ENCODE measurements at places on chromosomes 6 and 20.
A peak's percentile ranks its signal among the peaks of the same experiment; 100 is the strongest.

- DNase-seq: no peak
Measured at GRCh38 chr20:36092398-36093024, 62.0 kb upstream of the EPB41L1 start.

DNA sequence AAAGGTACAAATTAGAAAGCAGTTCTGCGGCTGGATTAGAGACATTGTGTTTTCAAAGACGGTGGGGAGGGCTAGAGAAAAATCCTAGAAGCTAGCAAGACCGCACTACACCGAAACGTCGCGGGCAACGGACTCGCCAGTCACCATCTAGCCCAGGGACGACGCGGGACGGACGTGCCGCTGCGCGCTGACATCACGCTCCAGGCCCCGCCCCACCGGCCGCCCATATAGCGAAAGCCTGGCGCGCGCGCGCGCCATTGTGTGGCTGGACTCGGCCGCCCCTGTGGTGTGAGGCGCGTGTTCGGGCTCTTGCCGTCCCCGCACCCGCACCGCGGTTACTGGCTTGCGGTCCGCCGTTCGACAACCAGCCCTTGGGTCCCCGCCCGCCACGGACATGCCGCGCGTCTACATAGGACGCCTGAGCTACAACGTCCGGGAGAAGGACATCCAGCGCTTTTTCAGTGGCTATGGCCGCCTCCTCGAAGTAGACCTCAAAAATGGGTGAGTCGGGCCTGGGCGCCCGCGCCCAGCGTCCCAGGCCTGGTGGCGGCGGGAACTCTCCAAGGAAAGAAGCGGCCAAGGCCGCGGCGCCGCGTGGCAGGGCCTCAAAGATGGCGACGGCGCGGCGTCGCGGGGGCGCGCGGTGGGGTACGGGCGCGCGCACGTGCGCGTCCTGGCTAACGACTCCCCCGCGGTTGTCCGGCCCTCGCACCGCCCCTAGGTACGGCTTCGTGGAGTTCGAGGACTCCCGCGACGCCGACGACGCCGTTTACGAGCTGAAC lies at the start of gene SRSF6:
Gene SRSF6, plus strand, starts transcription at position 257 of the 782 bp plus-strand sequence. Its CDS starts 138 bp downstream, at position 395.
- peak; percentile 85 for DNase-seq

- DNase-seq: no peak
Measured at GRCh38 chr6:25889877-25890853, 16.1 kb upstream of the SLC17A3 start.

GRCh38 chr6:134009876-134010275 lies 42.5 kb downstream of the SLC2A12 start:
- DNase-seq: no peak

GRCh38 chr6:52009466-52010140 lies 77.8 kb downstream of the PKHD1 start:
- DNase-seq: no peak

- no peak for DNase-seq
Measured at GRCh38 chr20:19304886-19305415, 92.5 kb downstream of the SLC24A3 start.

DNA sequence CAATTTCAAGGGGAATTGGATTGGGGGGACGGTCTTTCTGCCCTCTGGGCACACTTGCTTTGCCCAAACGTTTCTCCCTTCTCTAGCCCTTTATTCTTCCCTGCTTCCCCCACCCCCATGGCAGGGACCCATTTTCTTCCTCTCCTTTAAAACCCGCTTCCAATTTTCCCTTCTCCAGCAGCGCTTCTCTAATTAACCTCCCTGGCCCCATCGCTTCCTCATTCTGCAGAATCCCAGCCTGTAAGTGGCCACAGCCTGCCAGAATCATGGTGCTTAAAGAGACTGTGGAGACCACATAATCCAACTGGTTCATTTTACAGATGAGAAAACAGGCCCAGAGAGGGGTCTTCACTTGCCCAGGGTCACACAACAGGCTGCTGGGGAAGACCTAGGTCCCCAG lies 61.4 kb downstream of the CPNE5 start:
- no peak for DNase-seq

DNA sequence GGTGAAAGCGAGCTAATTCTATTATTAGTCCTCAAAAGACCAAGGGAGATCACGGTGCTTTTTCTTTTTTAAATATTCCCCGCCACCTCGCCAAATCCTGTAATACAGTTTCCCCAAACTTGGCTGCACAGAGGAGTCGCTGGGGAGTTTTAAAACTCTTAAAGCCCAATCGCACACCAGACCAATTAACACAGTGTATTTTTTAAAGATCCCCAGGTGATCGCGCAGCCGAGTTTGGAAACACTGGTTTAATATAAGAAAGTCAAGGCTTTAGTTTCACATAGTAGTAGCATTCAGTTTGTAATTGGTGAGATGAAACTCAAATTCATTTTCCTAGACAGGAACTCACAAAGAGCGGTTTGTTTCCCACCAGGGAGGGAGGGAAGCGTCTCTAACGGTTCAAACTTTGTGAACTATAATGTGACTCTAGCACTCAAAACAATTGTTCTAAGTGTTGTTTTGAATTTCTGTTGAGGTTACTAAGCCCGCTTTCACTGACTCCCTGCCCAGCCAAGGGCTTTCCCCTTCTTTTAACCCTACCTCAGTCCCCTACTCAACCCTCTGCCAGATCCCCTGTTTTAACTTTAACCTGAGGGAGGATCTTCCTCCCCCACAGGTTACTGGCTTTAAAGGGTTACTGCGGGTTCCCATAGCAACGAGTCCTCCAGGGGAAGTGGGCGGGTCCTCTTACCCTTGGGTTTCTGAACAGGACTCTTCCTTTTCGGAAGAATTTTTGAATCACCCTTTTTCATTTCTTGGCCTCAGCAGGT lies 25.7 kb upstream of the BTBD3 start:
- DNase-seq: peak; percentile 26

GRCh38 chr20:42018979-42019378 lies 400.8 kb upstream of the CHD6 start:
- DNase-seq: no peak

- no peak for DNase-seq
Measured at GRCh38 chr6:150723857-150724256, 124.2 kb downstream of the PLEKHG1 start.

GRCh38 chr6:107106165-107106564 lies 9.2 kb downstream of the BEND3 start:
- DNase-seq: no peak

- no peak for DNase-seq
Measured at GRCh38 chr20:41618807-41619311, 682 bp upstream of the CHD6 start.

GRCh38 chr6:137832110-137832509 lies 34.9 kb upstream of the TNFAIP3 start:
- no peak for DNase-seq

DNA sequence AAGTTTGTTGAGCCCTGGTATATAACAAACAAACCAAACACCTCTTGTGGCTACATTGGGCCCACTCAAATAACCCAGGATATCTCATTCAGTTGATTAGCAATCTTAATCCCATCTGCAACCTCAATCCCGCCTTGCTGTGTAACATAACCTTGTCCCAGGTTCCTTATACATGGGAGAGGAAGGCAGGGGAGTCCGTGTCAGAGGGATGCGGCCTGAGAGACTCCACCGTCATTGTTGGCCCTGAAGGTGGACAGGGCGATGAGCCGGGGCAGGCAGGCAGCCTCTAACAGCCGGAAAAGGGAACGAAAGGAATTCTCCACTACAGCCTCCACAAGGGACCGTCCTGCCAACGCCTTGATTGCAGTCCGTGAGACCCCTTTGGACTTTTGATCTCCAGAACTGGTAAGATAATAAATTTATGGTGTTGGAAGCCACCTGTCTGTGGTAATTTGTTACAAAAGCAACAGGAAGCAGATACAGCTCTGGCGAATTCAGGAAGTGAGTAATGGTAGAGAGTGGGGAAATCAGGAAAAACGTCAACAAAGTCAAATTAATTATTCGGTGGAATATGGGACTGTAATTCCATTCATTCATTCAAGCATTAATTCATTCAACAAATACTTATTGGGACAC lies 124.5 kb upstream of the SALL4 start:
- no peak for DNase-seq

DNA sequence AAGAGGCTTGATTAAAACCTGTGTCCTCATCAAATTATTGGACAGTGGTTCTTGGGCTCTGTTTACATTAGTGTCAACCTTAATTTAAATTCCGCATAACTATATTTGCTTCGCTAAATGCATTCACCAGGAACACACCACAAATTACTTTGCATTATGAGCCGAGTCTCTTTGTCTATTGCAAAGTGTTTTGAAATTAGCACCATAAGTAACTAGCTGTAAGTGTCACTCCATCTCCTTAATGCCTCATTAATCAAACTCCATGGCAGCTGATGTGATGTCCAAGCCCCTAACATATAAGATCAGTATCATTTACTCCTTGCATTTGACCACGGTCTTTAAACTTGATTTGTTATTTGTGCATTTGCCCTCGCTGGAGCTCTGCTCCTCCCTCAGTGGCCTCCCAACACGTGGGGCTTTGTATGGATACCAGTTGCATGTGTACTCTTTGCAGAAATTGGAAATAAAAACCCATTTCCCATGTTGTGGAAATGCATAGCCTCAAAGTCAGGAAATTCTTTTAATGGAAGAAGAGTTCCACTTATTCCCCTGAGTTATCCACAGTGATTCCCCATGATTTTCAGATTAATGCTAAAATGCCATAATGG lies 24.6 kb downstream of the FOXA2 start:
- no peak for DNase-seq

DNA sequence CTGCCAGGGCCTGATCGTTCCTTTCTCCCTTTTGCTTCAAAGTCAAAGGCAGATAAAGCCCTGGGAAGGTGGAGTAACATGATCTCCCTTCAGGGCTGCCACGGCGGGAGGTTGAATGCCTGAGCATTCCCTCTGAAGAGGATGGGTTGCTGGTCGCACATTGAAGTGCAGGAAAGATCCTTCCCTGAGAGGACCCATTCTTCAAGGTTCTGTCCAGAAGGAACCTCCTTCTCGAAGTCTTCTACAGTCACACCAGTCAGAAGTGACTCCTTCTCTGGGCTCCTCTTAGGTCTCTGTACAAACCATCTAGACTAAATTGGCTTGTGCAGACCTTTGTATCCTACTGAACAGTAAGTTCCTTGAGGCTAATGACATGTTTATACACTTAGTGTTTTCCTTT lies 192.6 kb upstream of the VGLL2 start:
- no peak for DNase-seq

- no peak for DNase-seq
Measured at GRCh38 chr6:42038811-42039408, 11.4 kb upstream of the TAF8 start.

DNA sequence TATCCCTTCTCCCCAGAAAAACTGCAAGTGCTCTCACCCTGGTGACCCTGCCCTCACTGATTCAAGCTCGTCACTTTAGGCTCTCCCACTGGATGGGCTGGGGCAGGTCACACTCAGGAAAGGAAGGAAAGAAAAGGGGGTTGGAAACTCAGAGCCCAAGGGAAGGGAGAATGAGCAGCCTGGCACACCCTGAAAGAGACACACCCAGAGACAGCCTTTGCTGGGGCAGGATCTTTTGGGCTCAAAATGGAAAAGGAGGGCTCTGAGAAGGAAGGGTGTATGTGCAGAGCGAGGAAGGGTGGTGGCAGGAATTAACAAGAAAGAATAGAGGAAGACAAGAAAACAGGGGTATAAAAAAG lies 2.5 kb downstream of the PPP1R18 start:
- no peak for DNase-seq

DNA sequence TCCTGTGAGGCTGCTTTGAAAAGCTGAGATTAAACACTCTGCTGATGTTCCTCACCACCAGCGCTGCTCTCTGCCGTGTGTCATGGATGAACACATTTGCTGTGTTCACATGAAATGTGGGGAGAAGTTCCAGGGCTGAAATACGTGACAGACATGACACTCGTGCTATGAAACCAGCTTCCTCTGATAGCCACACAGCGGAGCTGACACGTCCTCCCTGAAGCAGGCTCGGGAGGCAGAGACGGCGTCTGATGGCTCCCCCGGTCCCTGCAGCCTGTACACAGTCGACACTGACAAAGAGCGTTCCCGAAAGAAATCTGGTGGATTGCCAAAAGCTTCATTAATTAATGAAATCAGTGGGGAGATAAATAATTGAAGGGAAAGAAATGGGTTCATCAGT lies 17.5 kb downstream of the AGPAT4 start:
- no peak for DNase-seq

DNA sequence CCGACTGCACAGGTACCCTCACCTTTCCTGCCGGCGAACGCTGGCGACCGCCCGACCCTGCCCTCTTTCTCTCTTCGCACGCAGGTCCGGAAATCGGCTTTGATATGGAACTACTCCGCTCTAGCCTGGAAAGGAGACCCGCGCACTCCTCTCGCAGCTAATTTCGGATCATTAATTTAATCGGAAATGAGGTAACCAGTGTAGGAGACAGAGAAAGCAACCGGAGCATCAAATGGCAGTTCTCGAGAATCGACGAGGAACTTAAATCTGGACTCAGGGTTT lies 949 bp upstream of the ATXN1 start:
- DNase-seq: no peak

- DNase-seq: no peak
Measured at GRCh38 chr6:111711984-111712752, 106.5 kb upstream of the TRAF3IP2 start.

DNA sequence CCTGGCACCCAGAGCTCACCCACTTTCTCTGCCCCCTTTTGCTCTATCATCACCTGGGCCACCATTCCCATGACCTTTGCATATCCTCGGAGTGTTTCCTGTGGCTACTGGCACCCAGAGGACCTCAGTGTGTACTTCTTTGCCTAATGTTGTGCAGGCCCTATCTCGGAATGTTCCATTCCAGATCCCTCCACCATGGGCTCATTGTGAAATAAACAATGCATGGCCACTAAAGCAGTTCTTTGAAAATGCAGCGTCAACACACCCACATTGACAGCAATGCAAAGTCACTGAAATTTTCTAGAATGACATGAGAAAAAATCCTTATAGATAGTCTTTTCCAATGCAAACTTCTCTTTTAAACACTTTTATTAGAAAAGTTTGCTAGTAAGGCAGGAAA lies 72.9 kb upstream of the AGPAT4 start:
- no peak for DNase-seq

DNA sequence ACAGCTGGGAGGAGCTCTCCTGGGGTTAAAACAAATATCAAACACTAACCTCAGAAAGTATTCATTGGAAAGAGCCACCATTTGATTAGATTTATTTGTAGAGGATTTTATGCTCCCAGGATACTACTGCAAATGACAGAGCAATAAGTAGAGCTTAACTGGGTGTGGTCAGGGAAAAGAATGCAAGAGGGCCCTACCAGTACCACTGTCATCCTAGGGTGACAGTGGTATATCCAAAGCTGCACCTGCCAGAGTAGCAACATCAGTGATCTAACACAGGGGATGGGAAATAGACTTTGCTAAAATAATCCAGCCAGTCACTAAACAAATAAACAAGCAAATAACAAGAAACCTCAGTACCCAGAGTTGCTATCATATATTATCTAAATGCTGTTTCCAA lies 29.7 kb downstream of the ERGIC3 start:
- DNase-seq: no peak

- no peak for DNase-seq
Measured at GRCh38 chr20:50240092-50240491, 49.5 kb downstream of the CEBPB start.

- no peak for DNase-seq
Measured at GRCh38 chr6:79466207-79466834, 70.9 kb downstream of the LCA5 start.

DNA sequence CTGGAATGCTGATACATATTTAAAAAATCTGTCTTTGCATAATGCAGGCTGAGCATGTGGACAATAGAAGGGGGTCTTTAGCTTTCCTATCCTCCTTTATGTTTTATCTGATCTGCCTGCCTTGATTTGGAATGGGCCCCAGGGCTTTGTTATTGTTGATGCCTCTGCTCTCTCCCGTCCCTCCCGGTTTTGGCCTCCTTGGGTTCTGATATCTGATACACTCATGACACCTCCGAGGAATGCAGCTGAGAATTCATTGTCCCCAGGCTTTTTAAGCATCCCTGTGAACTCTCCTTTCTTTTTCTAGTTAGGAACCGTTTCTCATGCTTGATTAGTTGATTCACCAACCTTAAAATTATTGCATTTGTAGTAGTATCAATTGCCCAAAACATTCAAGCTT lies 185.5 kb upstream of the RALGAPA2 start:
- DNase-seq: no peak

Measured in stimulated activated CD8-positive, alpha-beta memory T cell treated with anti-CD3 and anti-CD28 coated beads, Interleukin-15, amount 100 ng/mL, for 48 hours (primary cell).